ENCODE measurements at places on chromosomes 5 and 9. TPM values are rescaled to one million over a fixed set of nuclear protein-coding genes. Genes with fewer than 3 reads are reported as not detected.

DNA sequence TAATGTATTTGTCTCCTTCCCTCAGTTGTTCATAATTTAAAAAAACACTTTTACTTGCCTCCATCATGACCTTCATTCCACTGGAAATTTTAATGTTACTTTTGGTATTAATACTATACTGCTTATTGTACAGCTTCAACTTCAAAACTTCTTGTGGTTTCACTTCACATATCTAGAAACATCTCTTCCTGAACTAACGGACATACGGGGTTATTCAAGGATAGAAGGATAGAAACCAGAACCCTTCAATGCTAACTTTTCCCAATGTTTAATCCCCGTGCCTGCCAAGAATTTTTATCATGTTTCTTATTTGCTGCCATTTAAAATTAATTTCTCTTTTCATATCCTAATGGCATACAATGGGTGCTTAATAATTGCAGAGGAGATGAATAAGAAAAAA, 36.3 kb upstream of the SETD9 start:
- no peak for DNase-seq

DNA sequence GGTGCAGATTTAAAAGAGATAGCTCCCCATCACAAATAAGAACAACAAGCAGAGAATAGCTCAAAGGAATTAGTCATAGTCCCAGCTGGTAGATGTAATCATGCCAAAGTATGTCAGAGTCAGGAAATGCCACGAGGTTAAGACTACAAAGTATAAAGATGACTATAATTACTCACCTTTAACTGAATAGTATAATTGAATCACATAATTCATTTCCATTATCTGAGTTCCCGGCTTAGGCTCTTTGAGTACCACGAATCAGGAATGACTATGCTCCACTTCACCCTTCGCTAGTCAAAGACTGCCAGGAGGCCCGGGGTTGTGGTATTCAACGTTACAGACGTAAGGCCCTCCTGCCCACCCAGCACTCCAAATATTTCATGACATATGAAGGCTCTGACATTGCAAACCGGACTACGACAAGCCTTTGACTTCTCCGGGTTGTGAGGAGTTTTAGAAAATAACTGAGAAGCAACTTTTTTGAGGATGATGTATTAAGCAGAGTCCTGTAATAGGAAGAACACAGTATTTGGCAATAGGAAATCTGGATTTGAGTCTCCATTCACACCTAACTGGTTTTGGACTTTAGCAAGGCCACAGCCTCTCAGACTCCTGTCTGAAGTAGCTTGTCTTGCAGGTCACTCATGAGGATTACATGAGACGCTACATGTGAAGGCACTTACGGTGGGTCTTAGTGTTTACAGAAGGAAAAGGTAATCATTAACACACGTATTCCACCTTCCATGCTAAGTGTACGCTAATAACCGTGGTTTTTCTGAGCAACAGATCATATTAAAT, 64.6 kb downstream of the ENC1 start:
- no peak for DNase-seq

- DNase-seq, result no peak
Measured at GRCh38 chr5:144133050-144133633, 37.3 kb downstream of the YIPF5 start.

DNA sequence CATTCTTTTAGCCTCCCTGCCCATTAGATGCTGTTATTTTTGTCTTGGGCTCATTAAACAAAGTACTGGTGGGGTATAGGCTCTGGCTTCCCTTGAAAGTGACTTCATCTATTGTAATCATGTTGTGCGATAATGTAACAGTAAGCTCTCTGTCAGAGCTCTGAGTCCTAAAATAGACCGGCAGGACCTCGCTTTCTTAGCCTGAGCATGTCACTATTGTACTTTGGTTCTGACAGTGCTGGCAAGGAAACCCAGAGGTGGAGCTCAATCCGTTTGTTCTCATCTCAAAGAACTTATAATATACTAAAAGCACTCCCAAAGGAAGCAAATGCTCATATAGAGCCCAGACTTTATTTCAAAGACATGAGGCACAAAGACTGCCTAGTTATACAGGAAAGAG, 339.1 kb upstream of the CCNH start:
- DNase-seq, result no peak

DNA sequence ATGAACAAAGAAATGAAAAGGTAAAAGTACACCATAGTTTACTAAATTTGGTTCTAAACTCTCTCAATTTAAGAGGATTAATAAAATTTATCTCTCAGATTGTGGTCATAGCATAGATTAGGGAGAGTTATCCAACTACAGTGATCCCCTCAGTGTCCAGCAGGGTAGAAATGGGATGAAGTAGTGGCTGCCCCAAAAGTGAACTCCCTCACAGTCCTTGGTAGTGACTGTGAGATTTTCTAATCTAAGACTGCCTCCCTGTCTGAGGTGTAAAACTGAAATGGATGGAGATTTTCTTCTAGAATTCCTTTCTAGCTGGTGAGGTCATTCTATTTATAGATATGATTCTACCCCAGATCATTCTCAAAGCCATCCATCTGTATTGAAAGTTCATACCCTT, 455.5 kb downstream of the ACTL7B start:
- DNase-seq, result no peak

DNA sequence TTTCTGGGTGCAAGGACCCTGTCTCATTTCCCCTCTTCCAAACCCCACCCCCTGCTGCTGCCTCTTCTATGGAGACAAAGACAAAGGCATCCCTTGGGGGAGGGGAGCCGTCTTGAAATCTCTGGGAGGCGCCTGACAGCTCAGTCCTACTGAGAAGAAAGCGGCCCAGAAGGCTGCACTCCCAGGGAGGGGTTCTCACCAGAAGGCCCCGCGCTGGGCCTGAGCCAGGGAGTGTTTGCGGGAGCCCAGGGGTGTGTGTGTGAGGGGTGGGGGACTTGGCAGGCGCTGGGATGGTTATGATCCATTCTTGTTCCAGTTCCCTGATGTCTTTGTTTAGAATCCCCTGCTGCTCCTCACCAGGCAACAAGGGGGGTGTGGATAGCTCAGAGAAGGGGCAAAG, 45.7 kb upstream of the ALDH1B1 start:
- no peak for DNase-seq

- no peak for DNase-seq
Measured at GRCh38 chr9:36935332-36935731, 98.7 kb downstream of the PAX5 start.

- no peak for DNase-seq
Measured at GRCh38 chr9:83477571-83477970, 60.6 kb downstream of the FRMD3 start.

GRCh38 chr5:132500244-132500930, 9.8 kb upstream of the IRF1 start:
- no peak for DNase-seq

DNA sequence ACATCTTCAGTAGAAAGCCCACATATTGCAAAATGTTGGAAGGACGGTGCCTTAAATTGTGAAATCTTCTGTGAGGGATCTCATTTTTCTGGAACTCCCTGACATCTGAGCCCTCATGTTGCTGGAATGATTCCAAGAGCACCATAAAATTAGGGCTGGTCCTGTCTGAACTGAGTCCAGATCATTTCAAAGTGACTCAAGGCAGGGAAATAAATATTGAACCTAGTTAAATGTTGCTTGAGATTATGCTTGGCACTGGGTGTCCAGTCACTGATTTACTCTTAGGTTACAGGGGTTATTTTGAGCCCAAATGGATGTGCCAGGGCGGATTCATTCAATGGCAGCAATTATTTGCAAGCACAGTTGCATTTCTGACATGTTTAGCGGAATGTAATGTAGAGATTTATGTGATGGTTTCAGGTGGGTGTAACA, 437.0 kb downstream of the PIK3R1 start:
- DNase-seq, result no peak

- DNase-seq, result no peak
Measured at GRCh38 chr5:178199581-178200434, 4.5 kb upstream of the HNRNPAB start.

DNA sequence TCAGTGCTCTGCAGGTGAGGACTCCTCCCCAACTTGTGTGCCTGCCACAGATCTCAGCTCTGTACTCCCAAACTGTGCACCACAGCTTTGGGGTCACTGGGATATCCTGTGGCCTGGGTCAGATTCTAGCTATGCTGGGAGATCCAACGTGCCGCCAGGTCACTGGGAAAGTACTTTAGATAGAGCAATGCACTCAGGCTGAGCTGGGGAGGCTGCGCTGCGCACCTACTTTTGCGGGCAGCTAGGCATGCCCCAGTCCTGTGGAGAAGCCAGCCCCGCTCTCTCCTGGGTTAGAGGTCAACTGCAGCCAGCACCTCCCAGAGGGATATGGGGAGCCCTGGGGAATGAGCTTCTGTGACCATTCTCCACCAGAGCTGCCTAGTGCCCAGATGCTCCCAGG, 552.1 kb upstream of the CDH9 start:
- peak; percentile 64 for DNase-seq

GRCh38 chr9:126915281-126915816, 767 bp downstream of the RALGPS1 start:
- DNase-seq, result peak; percentile 82

DNA sequence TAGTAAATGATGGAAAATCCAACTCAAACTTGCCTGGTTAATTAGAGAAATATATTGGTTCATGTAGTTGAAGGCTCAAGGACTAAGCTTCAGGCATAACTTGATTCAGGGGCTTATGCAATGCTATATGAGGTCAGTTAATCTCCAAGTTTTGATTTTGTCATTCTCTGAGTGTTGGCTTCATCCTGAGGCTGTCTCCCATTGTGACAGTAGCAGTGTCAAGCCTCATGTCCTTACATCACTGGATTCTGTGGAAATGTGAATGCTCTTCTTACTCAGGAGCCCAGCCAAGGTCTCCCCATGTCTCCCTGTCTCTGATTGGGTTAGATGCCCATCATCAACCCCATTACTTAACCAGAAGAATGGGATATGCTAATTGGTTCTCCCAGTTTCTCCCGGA, 44.4 kb upstream of the SNX2 start:
- DNase-seq, result no peak

DNA sequence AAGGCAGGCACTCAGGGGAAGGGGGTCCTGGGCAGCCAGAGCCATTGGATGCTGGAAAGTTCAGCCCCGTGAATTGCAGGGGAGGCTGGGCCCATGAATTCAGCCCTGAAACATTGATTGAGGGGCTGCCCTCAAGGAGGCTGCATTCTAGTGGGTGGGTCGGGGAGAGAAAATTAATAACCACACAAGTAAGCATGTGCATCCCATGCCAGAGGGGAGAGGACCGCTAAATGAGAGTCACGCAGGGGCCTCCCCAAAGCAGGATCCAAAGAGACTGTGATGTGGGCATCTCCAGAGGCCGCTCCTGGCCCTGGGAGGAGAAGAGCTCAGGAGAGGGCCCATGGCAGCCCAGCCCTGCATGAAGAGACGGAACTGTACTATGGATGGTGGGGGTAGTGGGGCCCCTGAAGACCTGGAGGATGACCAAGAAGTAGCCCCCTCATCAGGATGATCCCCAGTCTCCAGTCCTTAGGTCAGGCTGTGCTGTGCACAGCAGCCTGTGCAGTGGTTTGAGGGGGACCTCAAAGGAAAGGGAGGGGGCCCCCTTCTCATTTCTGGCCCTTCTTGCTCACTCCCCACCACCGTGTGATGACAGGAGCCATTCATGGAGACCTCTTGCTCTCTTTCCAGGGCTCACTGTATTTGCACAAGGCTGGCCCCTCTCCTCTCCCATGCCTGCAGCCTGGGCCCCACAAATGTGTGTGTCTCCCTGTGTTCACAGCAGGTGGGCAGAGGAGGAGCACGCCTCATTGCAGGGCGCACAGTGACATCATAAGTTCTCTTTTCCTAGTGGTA, 233.6 kb upstream of the IRX1 start:
- peak; percentile 26 for DNase-seq

GRCh38 chr5:174573221-174573994, 151.0 kb upstream of the MSX2 start:
- DNase-seq, result no peak

DNA sequence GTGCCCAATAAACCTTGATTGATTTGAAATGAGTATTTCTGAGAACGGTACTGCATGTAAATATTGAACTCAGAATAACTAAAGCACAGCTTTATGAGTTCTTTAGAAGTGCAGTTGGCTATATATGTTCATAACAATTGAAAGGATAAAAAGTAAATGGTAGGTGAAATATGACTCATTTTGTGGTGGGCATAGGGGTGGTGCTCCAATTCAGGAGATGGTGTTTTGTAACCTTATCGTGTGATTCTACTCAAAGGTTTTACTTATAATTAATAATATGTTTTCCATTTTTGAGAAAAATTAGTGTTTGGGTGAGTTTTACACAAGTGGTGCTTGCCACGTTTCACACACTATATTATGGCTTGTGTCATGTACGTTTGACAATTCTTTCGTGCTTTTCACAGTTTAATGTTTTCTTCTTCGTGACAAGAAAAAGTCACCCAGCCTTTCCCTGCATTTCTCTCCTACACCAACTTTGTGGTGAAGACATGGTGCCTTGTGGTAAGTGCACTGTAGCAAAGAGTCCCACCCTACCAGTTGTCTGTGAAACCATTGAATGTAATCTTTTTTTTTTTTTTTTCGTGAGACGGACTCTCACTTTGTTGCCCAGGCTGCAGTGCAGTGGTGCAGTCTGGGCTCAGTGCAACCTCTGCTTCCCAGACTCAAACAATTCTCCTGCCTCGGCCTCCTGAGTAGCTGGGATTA, 492.5 kb upstream of the SGCD start:
- no peak for DNase-seq

DNA sequence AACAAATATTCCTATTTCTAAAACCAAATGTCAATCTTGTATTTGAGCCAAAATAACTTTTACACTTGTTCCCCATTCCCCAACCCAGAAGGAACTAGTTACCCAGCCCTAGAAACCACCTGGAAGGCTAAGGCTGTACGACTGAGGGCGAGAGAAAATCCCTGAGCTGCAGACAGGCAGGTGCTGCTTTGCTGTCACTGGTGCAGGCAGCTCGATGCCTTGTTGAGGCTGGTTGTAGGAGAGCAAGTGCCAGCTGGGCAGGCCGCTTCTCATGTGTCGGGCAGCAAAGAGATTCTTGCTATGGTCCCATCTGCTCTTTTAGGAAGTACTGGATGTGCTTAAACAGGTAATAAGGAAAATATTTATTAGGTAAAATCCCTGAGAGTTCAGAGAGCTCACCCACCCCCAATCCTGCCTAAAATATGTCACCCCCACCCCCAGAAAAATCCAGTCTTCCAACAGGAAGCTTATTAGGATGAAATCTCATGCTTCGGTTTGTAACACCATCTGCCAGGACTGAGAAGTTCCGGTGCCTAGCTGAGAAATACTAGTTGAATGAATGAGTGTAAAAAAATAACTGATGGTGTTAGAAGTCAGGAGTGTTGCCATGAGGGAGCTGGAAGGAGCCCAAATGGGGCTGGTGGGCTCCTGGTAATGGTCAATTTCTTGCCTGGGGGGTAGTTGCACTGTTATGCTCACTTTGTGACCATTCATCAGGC, 91.1 kb upstream of the DMRT1 start:
- DNase-seq, result no peak

Gene ALDH1A1
- total RNA-seq, result 185 TPM

Gene TRIM36
- 0.37 TPM for total RNA-seq

Gene PCDHA10
- 0.52 TPM for total RNA-seq

Gene NFIB
- 230 TPM for total RNA-seq

Gene FOXD4L3
- total RNA-seq, result not detected

Gene MUSK
- 0.88 TPM for total RNA-seq

Gene MEGF10
- total RNA-seq, result 0.19 TPM

Gene ADAM19
- 37.0 TPM for total RNA-seq

Gene MZB1
- 1.0 TPM for total RNA-seq

Gene LCN1
- 2.4 TPM for total RNA-seq

Gene SNCAIP
- 3.8 TPM for total RNA-seq

Gene ABO
- total RNA-seq, result 1.5 TPM

Gene CAMSAP1
- 20.8 TPM for total RNA-seq

All from posterior vena cava (tissue), 2 donors.